SHP77 treated with DMSO at 0.1 percent for 48 hours (cell line): ENCODE measurements at places on chromosomes 12 and 14.

DNA sequence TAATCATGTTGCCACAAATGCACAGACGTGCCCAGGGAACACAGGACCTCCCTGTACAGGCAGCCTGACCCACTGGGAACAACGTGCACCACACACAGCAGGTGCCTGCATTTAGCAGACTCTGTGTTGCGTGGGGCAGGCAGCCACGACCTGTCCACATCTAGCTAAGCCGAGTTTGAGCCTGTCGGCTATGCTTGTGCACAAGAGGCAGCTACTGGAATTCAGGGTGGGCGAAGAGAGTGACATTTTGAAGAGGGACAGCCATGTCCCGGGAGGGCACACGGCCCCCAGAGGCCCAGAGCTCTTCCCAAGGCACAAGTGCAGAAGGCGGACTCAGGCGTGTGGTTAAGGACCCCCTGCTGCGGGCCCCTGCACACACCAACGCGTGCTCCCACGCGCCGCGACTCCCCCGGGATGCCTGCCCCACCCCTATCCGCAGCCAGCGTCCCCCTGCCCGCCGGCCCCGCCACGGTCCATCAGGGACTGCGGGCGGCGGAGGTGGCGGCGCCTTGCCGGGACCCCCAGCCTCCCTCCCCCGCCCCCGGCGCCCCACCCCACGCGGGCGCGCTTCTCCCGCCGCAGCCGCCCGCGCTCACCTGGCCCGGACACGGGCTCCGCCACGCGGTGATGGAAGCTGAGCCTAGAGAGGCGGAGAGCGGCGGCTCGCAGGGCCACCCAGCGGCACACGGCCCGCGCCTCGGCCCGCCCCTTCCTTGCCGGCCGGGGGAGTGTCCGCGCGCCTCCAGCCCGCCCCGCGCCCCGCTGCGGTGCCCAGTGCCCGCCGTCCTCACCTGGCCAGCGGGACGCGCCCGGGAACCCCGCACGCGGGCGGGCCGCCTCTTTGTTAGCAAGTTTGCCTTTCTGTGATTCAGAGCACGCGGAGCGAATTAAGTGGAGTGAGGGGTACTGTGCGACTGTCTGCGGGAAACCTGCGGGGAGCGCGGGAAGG is 125.3 kb upstream of the PRMT8 start:
- no peak for DNase-seq

- no peak for DNase-seq
Measured at GRCh38 chr12:98228683-98229539, 286.5 kb upstream of the TMPO start.

GRCh38 chr12:91874086-91874865 is 271.4 kb downstream of the BTG1 start:
- no peak for DNase-seq

DNA sequence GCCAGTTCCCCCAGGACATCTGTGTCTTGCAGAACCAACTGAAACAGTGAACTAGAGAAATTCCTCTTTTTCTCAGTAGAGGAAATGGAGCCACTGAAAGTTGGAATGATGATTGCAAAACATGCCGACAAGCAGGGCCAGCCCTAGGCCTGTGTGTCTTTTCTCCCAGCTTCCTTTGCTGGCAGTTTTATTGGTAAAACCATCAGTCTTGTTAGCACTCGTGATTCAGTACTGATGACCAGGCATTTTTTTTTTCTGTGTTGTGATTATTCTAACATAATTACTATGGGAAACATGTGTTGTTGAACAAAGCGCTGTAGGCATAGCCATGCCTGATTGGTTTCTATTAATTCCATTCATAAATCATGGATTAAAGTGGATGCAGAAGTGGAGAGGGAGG is 620.7 kb downstream of the AACS start:
- no peak for DNase-seq

- no peak for DNase-seq
Measured at GRCh38 chr12:16581416-16581815, 24.5 kb downstream of the LMO3 start.

DNA sequence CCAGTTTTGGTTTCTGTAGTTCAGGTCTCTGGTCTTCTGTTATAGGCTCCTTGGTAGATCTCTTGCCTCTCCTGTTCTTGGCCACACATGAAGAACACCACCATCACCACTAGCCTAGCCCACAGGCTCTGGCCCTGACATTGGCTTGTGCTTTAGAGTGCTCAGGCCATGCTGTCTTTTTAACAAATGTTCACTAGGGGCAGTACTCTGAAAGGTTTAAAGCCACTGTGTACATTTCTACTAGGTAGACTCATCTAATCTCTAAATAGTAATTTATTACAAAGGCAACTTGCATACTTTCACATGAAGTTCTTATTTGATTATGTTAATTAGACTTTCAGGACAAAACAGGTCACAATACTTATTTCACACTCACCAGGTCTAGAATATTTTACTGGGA is 38.3 kb downstream of the PDE6H start:
- DNase-seq = no peak

- peak; percentile 68 for DNase-seq
Measured at GRCh38 chr14:37874429-37875109, 279.1 kb downstream of the TTC6 start.

- DNase-seq = no peak
Measured at GRCh38 chr14:61671082-61671481, 24.2 kb upstream of the HIF1A start.

GRCh38 chr12:95625012-95625411 is 73.7 kb upstream of the USP44 start:
- DNase-seq = no peak

DNA sequence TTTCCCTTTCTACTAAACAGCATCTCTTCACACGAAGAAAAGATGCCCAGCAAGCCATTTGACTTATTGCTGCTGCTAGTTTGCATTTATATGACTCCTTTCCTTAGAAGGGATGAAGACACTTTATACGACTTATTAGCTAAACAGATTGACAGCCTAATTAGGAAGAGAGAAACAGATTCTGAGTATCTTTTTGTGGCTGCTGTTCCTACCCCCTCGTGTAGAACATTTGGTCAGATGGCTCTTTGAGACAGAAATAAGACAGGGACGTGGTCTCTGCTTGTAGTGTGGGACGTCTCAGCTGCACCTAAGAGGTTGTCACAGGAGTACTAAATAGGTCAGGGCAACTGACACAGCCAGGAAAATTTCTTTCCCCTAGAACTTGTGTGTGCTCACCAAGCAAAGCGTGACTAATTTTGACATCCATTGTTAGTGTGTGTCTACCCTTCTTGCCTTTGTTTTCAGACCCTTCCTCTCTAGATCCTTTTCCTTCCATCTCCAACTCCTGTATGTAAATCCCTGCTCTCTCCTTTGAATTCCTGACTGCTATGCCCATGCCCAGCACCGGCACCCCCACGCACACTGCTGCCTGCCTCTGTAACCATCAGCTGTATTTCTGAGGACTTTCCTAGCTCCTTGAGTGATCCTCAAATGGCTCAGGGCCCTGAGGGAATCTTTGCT is 83.2 kb downstream of the DAD1 start:
- DNase-seq = no peak

DNA sequence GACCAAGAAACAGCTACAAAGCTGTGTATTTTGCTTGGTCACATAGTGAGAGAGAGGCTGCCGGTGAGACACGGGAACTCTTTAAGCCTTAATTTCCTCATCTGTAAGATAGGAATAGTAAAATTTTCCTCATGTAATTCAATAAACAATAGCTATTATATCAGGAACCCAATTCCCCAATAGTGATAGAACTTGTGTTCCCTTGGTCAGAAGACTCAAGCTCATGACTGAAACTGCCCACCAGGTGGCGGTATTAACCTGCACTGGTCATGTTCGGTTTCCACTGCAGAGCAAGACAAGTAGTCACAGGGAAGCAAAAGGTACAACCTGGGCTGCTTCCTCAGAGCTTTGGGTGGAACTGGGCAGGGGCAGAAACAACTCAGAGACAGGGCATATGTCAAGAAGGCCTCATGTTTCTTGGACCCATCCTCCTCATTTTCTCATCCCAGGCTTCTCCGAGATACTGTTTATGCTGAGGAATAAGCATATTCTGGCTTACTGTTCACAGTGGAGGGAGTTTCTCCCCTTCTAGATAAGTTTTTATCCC is 4.2 kb upstream of the AJUBA start:
- DNase-seq = peak; percentile 57

GRCh38 chr14:35213869-35214387 is 78.3 kb upstream of the PSMA6 start:
- DNase-seq = no peak

- no peak for DNase-seq
Measured at GRCh38 chr14:57865403-57866198, at the start of gene SLC35F4. Gene SLC35F4, minus strand, starts transcription at chr14:57866092.
